Stimulated activated CD4-positive, alpha-beta T cell treated with anti-CD3 and anti-CD28 coated beads, Interleukin-1b, Interleukin-23, amount 100 ng/mL, for 24 hours (primary cell): ENCODE measurements at places on chromosomes 3 and 15.

GRCh38 chr3:147699175-147699838, 290.1 kb downstream of the ZIC1 start:
- DNase-seq: no peak

DNA sequence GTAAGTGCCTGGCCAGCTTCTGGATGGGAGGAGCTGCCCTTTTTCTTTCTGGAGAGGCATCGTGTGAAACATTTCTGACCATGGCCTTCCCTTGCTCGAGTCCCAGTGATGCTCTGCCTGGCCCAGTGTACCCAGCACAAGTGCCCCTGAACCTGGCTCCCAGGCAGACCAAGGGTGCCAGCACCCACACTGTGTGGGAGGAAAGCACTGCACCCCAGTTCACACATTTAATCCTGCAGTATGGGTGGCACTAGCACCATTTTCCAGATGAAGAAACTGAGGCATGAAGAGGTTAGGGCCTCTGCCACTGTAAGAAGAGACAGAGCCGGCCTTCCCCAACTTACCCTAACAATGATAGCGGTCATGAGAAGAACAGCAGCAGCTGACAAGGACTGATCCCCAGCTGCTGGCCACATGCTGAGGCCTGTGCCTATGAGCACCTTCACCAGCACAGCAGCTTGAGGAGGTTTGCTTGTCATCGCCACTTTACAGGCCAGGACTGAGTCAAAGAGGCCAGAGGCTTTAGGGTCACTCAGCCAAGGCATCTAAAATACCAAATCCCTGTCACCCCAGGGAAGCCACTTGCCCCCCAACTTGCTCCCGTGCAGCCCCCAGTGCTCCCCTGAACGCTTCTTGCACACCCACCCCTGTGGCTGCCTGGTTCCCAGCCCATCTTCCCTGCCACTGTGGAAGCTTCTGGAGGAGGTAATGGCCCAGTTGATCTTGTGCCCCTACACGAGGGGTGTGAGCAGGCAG, 15.0 kb downstream of the PRR23E start:
- no peak for DNase-seq

DNA sequence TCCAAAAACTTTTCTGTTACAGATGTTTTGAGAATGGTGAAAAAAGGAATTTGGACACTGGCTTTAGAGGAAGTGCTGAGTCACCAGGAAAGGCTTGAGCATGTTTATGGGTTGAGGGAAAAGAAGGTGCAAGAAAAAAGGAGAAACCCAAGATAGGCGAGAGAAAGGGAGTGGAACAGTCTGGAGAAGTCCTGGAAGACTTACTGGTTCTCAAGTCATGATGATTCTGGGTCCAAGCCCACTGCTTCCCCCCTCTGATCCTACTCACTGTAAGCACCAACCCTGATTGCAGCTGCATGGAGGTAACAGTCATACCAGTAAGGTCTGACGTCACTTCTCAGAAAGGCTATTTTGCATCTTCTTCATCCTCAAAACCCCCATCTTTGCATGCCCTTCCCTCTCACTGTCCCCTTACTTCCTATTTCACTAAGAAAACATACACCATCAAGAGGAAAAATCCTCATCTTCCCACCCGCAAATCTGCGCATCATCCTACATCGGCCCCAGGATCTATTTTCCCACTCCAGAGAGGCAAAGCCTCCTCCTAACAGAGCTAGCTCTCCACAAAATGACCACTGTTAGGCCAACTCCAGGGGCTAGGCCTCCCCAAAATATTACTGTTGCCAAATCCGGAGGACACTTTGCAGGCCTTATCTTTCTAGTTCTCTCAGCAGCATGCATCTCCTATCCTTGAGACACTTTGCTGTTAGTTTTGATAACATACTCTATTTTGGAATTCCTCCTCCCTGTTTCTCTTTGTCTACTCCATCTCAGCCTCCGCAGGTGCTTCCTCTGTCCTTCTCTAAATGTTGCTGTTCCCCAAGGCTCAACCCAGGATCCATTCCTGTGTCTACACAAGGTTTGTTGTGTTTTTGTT, 3.2 kb upstream of the ATP13A3 start:
- DNase-seq: no peak

DNA sequence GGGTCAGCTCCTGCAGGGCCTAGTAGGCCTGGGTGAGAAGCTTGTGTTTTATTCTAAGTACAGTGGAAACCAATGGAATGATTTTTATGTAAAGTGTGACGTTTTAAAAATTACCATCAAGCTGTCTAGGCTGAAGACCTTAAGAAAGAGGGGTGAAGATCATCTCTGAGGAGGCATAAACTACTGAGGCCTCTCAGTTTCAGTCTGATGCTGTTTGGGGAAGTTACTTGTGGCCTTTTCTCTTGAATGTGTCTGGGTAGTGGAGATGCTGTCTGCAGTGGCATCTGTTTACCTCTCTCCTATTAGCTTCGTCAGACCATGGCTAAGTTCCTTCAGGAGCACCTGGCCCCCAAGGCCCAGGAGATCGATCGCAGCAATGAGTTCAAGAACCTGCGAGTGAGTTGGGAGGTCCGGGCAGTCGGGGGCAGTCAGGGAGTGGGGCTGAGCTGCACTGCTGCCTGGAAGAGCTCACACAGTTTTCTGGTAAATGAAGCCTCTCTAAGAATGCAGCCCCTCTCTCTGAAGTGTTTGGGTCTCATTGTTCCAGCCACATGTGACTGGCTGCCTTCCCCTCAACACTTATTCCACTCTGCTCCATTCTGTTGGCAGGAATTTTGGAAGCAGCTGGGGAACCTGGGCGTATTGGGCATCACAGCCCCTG, 1.9 kb downstream of the IVD start:
- DNase-seq: no peak

- DNase-seq: no peak
Observed at GRCh38 chr15:89506026-89506686, 9.8 kb upstream of the RHCG start.

DNA sequence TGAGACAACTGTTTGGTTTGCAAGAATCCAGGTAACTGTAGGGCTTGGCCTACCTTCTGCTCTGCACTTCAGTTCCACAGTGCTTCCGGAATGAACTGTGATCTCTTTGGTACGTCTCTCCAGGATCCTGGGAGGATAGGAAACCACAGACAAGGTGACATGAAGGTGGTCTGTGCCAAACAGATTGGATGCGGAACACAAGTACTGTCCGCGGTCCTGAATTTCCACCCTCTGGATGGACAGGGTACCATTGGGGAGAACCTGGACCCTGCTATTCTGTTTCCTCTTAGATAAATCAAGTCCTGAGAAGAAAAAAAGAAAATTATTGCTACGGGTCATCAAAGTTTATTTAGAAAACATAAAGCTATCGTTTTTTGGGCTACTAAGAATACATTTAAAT, 17.3 kb downstream of the IGSF10 start:
- DNase-seq: no peak

GRCh38 chr3:36709826-36710365, 54.5 kb downstream of the DCLK3 start:
- DNase-seq: no peak

DNA sequence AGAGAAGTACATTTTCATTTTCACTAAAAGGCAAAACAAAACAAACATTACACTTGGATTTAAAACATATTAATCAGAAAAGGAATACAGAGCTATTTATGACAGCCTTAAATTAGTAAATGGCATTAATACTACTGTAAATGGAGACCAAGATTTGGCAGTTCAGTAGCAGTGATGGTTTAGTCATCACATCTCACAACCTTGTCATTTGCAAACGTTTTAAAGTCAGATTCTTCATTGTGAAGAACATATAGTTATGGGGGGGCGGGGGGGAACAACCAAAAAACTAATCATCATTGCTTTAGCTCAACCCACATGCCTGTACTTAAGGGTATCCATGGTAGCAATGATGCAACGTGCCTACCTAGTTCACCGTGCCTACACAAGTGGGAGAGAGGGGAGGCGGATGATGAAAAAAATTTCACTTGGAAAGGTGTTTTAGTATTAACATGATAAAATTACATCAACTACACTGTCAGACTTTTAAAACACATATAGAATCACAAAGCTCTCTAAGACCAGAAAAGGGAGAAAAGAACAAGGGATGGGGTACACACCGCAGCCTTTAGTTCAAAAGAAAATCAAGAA, 40.1 kb downstream of the DLG1 start:
- no peak for DNase-seq

DNA sequence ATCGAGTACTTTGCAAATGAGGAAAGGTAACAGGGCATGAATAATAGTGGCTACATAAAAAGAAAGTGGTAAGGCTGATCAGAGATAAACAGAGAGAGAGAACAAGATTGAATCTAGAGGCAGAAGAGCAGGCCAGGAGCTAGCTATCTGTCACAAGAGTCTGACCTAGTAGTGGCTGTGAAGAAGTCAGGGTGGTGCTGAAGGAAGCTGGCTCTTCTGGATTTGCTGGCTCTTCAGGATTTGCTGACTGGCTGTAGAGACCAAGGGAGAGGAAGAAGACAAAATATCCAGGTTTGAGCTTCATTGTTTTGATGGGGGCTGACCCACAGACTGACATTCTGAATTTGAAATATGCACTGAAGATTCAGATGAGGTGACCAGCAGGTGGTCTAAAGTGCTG, 142.3 kb downstream of the SSR3 start:
- DNase-seq: no peak

GRCh38 chr15:96947296-96948229, 617.1 kb downstream of the NR2F2 start:
- DNase-seq: no peak

DNA sequence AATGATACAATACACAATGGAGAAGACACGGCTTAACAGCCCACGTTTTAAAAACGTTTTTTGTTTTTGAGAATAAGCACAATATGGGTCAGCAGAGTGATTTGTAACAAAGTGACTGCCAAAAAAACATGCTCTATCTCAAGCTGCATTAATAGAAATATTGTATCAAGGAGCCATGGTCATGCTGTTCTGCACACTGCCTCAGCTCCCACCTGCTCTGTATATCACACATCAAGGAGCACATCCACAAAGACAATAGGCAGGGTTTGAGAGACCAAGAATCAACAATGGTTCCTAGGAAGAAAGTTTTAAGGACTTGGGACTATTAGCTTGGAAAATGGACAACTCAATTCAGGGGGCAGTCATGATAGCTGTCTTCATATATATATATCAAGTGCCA, 6.3 kb upstream of the BBX start:
- DNase-seq: no peak

- DNase-seq: no peak
Observed at GRCh38 chr3:131532645-131533044, 29.9 kb upstream of the MRPL3 start.

GRCh38 chr3:142963234-142963515, 299 bp downstream of the PAQR9 start:
- no peak for DNase-seq

GRCh38 chr3:30843877-30844276, 50.6 kb downstream of the GADL1 start:
- DNase-seq: no peak

- no peak for DNase-seq
Observed at GRCh38 chr15:86773736-86774135, 694.1 kb downstream of the AGBL1 start.

DNA sequence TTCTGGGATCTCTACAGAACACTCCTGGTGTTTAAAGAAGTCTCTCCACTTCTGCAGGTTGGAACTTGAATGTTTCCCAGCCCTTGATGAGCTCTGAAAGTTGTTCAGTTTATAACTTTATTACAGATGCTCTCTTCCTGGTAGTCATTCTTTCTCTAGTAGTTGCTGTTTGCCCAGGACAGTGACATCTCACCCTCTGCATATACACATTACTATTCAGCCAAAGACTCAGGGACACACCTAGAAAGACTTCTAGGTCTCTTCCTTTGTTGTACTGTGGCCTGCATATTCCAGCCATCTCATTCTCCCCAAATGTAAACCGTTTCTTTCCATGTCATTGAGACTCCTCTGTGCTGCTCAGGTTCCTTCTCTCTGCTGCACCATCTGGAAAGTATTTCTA, 76.7 kb downstream of the MITF start:
- no peak for DNase-seq

DNA sequence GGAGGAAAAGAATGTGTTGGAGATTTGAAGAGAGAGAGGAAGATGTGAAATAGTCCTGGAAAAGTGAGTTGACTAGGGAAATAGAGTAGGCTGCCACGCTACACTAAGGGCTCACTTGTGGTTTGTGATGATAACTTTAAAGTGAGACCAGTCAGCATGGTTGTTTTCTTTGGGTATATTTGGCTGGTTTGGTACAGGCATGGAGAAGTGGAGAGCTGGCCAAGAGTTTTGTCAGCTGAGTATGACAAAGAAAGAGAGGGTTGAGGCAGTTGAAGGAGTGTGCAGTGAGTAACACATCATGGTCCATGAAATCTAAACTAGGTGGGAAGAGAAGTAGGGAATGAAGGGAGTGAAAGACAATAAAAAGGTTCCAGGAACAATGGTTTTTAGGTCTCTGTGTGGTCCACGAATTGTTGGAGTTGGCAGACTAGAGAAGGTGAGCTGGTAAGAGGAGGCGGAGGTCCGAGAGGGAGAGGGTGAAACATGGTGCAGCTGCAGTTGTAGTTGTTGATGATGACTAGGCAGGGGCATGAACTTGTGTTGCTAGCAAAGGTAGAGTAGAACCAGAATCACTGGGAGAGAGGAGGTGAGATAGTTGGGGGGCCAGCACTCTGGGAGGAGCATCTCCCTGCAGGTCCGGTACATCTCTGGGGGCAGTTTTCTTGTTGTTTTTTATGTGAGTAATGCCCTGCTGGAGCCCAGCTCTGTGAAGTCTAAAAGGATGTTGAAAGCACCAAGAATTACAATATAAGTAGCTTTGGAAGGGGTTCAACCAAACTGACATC, 21.0 kb downstream of the ZNF80 start:
- no peak for DNase-seq

DNA sequence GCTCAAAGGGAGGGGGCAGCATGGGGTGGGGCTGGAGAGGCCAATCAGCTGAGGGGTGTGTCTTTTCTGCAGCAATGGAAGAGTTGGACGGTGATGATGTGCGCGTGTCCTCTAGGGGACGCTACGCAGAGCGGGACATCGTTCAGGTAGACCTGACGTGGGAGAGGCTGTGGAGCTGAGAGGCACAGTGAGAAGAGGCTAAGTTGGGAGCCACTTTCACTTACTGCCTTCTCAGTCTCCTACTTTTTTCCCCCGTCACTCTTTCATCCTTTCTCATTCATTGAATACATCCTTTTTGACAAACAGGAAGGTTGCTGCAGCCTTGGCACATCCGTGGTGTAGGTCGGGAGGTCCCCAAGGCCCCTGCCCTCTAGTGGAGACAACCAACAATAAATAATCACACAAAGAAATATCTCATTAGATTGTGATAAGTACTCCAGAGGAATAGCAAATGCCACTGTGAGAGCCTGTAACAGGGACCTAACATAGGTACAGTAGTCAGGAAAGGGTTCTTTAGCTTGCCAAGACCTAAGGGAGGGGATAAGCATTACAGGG, 4.4 kb upstream of the BRPF1 start:
- no peak for DNase-seq

- no peak for DNase-seq
Observed at GRCh38 chr3:150146991-150147761, 176.5 kb upstream of the PFN2 start.

GRCh38 chr3:64449026-64449425, 223.8 kb upstream of the PRICKLE2 start:
- DNase-seq: no peak

GRCh38 chr15:98403169-98403568, 245.2 kb upstream of the IGF1R start:
- no peak for DNase-seq

- DNase-seq: no peak
Observed at GRCh38 chr3:57805674-57806073, 49.6 kb downstream of the SLMAP start.

GRCh38 chr15:26391567-26392194, 381.2 kb downstream of the GABRB3 start:
- DNase-seq: no peak
